ENCODE measurements at places on chromosomes 6 and 20.

DNA sequence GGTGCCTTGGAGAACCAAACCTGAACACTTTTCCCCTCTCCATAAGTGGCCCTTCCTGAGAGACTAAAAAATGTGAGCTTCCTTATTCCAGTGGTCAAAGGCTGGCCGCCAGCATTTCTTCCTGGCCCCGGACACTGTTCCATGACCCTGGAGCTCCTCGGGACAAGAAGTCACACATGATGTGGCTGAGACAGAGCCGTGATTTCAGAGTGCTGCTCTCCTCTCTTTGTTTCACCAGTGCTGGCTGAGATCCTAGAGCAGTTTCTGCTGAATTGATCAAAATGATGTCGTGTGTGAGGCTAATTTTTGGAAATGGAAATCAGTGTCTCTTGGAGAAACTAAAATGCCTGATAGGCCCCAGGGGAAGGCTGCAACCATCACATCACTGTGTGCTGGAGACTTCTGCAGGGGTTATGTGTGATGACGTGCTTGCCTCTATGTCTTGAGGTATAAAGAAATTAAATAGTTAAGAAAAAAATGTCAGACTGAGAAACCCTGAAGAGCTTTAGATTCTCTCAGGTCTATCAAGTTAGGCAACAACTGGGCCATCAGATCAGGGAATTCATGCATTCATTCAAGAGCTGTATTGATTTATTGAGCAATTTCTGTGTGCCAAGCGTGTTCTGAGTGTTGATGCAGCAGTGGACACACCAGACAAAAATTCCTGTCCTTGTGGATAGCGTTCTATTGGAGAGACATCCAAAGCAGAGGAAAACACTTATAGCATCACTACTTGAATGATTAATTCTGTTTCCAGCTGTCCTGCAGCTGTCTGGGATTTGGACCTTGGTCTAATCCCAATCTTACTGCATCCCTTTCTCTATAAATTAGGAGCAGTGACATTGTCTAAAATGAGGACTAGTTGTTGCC is 72.7 kb upstream of the CCN6 start:
- DNase-seq, result no peak
- no peaks in the 10 kb centered on the region for H3K27me3 ChIP-seq
- H3K27ac ChIP-seq, result no peak overlapping the region
- H3K36me3 ChIP-seq, result peaks cover 3% of the 10 kb centered on the region
- H3K4me1 ChIP-seq, result peaks cover 21% of the 10 kb centered on the region

DNA sequence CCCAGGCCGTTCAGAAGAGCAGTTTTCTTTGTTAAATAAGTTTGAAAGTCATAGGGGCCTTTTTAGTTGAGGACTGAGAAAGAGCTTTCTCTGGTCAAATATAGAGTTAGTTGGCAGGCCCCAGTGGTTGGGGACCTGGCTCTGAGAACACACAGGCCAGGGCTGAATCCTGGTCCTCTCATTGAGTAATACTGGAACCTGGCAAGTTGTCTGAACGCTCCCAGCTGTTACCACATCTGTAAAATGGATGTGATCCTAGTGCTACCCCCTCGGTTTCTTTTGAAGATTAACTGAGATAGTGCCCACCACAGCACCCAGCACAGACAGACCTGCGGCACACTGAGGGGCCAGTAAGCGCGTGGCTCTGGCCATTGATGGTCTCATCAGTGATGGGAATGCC is 215.5 kb downstream of the ZDHHC14 start:
- no peaks in the 10 kb centered on the region for H3K36me3 ChIP-seq
- DNase-seq, result no peak
- no peak overlapping the region for H3K4me3 ChIP-seq
- H3K27ac ChIP-seq, result peak overlapping the region; percentile 54
- H3K4me1 ChIP-seq, result peaks cover 14% of the 10 kb centered on the region

GRCh38 chr6:117600008-117600743 is 2.1 kb downstream of the GOPC start:
- no peak overlapping the region for H3K27ac ChIP-seq
- DNase-seq, result no peak

- DNase-seq, result no peak
- H3K27ac ChIP-seq, result no peak overlapping the region
- H3K27me3 ChIP-seq, result peaks cover 11% of the 10 kb centered on the region
- peaks cover 8% of the 10 kb centered on the region for H3K4me1 ChIP-seq
These were observed 129.4 kb downstream of the CDH26 start for GRCh38 chr20:60087563-60088105.

GRCh38 chr20:40782043-40782368 is 93.0 kb upstream of the MAFB start:
- no peak overlapping the region for H3K27ac ChIP-seq
- no peak for DNase-seq
- peaks cover 13% of the 10 kb centered on the region for H3K27me3 ChIP-seq
- H3K4me1 ChIP-seq, result peaks cover 1% of the 10 kb centered on the region
- H3K36me3 ChIP-seq, result no peaks in the 10 kb centered on the region
- H3K4me3 ChIP-seq, result no peak overlapping the region

DNA sequence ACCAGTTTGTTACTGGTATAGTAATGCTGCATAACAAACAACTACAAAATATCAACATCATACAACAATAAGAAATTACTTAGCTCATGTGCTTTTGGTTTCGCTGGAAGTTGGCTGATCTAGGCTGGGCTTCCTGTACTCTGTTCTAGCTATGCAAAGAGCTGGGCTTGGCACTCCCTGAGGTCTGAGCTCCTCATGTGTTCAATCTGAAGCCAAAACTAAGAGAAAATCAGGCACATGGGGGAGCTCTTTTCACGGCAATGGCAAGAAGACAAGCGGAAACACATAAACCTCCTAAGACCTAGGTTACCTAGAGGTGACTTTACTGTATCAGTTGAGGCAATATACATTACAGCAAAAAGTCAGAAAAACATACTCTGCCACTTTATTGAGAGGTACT is 574.2 kb downstream of the KHDRBS2 start:
- peaks cover 1% of the 10 kb centered on the region for H3K36me3 ChIP-seq
- no peak overlapping the region for H3K4me3 ChIP-seq
- no peaks in the 10 kb centered on the region for H3K4me1 ChIP-seq
- H3K27ac ChIP-seq, result no peak overlapping the region

DNA sequence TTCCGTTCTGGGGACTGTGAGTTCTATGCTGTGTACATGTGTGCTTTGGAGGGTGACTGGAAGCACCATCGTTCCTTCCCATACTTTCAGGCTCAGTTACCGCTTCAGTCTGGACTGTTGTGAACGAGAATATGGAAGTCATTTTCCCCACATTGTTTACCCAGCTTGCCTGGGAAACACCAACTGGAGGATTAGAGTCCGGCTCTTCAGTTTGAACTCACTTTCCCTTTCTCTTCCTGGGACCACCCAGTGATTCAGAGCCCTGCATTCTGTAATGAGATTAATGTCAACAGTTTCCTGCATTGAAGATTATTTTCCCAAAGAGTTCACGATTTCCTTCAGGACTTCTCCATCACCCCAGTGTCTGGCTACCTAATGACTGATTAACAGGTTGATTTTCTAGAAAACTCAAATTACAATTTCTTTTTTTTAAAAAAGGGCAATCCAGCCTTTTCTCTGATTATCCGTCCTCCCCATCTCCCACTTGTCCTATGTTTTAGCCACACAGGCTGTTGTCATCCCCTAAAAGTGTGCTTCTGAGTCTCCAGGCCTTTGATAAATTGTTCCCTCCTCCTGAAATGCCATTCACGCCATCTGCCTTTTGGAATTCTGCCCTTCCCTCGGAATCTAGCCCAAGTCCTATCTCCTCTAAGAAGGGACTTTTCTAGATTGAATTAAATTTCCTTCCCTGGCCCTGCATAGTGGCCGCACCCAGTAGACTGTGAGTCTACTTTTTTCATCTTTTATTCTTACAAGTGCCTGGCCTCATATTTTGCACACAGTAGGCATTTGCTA is 3.3 kb upstream of the TAGAP start:
- no peak overlapping the region for H3K27ac ChIP-seq
- peaks cover 15% of the 10 kb centered on the region for H3K4me1 ChIP-seq
- DNase-seq, result no peak

- no peaks in the 10 kb centered on the region for H3K4me1 ChIP-seq
- H3K27ac ChIP-seq, result no peak overlapping the region
- H3K36me3 ChIP-seq, result no peaks in the 10 kb centered on the region
- DNase-seq, result no peak
- H3K27me3 ChIP-seq, result peaks cover 42% of the 10 kb centered on the region
- H3K4me3 ChIP-seq, result no peak overlapping the region
These were observed 42.3 kb downstream of the PDYN start for GRCh38 chr20:1951436-1952115.

- peaks cover 64% of the 10 kb centered on the region for H3K4me1 ChIP-seq
- H3K36me3 ChIP-seq, result no peaks in the 10 kb centered on the region
- H3K27me3 ChIP-seq, result peaks cover 35% of the 10 kb centered on the region
- H3K4me3 ChIP-seq, result peak overlapping the region; percentile 91
- peak overlapping the region; percentile 88 for H3K27ac ChIP-seq
These were observed 186.7 kb downstream of the GJA10 start for GRCh38 chr6:90080876-90081481.

DNA sequence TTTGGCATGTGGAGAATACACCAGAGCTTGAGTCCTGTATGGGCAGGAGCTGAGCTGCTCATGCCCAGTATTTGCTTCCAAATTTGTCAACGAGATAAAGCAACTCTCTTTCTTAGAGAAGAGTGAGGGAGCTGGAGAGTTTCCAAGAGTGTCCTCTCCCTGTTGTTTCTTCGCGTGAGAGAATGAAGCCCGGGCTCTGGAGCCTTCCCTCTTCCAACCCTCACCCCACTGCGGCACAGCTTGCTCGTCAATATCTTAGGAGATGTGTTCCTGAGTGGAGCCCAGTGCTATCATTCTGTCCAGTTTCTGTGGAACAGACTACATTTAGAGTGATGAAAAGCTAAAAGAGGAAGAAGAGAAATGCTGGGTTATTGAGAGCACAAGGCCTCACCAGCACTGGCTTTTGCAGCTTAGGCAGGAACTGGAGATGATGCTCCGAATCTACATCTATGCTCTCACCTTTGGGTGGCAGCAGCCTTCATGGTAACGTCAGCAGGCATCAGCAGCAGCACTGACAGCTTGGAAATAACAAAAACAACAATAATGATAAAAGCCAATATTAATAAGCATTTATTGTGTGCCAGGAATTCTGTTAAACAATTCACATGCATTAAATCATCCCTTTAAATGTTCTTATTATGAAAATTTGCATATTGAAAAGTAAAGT is 66.5 kb upstream of the TFB1M start:
- no peaks in the 10 kb centered on the region for H3K36me3 ChIP-seq
- H3K4me1 ChIP-seq, result no peaks in the 10 kb centered on the region
- DNase-seq, result no peak

DNA sequence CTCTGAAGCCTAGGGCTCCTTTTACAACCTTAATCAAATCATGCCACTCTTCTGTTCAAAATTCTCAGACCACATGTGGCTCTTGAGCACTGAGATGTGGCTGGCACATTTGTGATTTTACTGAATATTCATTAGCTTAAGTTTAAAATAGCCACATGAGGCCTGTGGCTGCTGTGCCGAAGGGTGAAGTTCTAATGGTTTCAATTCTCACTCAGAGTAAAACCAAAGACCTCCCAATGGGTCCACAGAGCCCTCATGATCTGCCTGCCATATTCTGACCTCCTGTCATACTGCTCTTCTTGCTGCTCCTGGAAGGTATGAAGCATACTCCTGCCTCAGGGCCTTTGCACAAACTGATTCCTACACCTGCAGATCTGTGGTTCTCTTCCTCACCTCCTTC is 7.8 kb upstream of the CST3 start:
- H3K27me3 ChIP-seq, result no peaks in the 10 kb centered on the region
- no peaks in the 10 kb centered on the region for H3K4me1 ChIP-seq
- no peak for DNase-seq

DNA sequence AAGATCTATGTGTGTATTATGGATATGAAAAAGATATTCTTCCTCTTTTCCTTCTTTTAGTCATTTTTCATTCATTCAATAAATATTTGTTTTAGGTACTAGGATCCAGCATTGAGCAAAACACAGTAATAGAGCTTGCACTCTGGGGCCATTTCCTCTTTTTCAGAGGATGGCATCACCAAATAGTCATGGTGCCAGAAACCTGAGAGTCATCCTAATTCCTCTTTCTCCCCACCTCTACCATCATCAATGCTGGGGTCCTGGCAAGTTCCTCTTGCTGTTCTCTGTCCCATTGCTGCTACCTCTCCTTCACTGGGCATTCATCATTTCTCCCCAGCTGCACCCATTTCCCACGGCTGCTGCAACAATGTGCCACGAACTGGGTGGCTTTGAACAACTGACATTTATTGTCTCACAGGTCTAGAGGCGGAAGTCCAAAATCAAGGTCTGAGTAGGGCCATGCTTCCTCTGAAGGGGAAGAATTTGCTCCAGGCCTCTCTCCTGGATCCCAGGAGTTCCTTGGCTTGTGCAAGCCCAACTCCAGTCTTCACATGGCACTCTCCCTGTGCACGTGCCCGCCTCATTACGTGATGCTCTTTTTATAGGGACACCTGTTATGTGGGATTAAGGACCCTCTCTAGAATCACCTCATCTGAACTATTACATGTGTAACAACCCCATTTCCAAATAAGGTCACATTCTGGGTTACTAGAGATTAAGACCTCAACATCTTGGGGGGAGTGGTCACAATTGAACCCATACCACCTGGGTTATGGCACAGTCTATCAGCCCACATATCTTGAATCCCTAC is 9.5 kb upstream of the IGF2R start:
- no peaks in the 10 kb centered on the region for H3K36me3 ChIP-seq
- no peak overlapping the region for H3K4me3 ChIP-seq
- no peaks in the 10 kb centered on the region for H3K4me1 ChIP-seq
- no peak overlapping the region for H3K27ac ChIP-seq
- no peaks in the 10 kb centered on the region for H3K27me3 ChIP-seq

DNA sequence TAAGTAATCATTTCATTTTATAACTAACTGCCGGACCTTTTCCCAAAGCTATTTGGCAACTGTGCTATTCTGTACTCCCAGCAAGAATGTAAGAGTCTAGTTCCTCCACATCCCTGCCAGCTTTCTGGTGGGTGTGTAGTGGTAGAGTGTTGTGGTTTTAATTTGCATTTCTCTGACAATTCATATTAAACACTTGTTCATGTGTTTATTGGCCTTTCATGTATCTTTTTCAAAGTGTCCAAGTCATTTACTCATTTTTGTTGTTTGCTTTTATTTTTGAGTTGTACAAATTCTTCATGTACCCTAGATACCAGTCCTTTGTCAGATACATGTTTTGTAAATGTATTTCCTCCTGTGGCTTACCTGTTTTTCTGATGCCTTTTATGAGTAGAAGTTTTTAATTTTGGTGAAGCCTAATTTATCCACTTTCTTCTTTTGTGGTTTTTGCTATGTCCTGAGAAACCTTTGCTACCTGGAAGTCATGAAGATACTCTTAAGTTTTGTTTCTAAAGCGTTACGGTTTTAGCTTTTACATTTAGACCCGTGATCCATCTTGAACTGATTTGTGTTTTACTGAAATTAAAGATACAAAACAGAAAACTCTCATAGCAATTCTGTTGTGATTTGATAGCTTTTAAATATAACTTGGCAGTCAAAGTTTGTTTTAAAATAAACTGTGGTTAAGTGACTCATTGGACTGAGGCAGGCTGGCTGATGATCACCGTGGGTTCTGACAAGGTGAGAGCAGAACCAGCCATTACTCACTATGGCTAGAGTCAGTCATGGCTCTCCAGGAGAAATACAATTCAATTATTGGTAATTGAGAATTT is 8.0 kb downstream of the MYLIP start:
- peak overlapping the region; percentile 70 for H3K4me3 ChIP-seq
- DNase-seq, result no peak
- peaks cover 86% of the 10 kb centered on the region for H3K36me3 ChIP-seq
- peaks cover 92% of the 10 kb centered on the region for H3K4me1 ChIP-seq
- no peaks in the 10 kb centered on the region for H3K27me3 ChIP-seq

All from effector memory CD8-positive, alpha-beta T cell (primary cell).